ENCODE measurements at places on chromosomes 16 and 17. TPM values are rescaled to one million over a fixed set of nuclear protein-coding genes. Genes with fewer than 3 reads are reported as not detected.

The PRR15L gene
- not detected for total RNA-seq

The KRTAP9-2 gene
- not detected for total RNA-seq

The CIAO2B gene
- 63.2 TPM for total RNA-seq

The FA2H gene
- total RNA-seq = not detected

The RAMP2 gene
- 0.79 TPM for total RNA-seq

The HEATR9 gene
- not detected for total RNA-seq

The RNF43 gene
- total RNA-seq = 0.22 TPM

The BRCA1 gene
- total RNA-seq = 8.2 TPM

The COX6A2 gene
- total RNA-seq = not detected

The TPPP3 gene
- 0.87 TPM for total RNA-seq

The PIMREG gene
- 10.8 TPM for total RNA-seq

The TMEM235 gene
- total RNA-seq = not detected

The SEPTIN12 gene
- total RNA-seq = not detected

The ZFP3 gene
- 3.1 TPM for total RNA-seq

The C16orf92 gene
- total RNA-seq = not detected

The SLC12A3 gene
- total RNA-seq = 1.6 TPM

The CACNG1 gene
- not detected for total RNA-seq

The SOX15 gene
- total RNA-seq = 9.0 TPM

The CDR2 gene
- total RNA-seq = 23.9 TPM

The RBFOX1 gene
- not detected for total RNA-seq

The TMEM98 gene
- total RNA-seq = 58.1 TPM

The INCA1 gene
- 1.6 TPM for total RNA-seq

The HEATR3 gene
- total RNA-seq = 22.7 TPM

The NKD1 gene
- 0.11 TPM for total RNA-seq

The FOXO3B gene
- 10.6 TPM for total RNA-seq

The DNAH9 gene
- total RNA-seq = not detected

Data from placental epithelial cell (primary cell).